ENCODE measurements at places on chromosomes 5 and 9.

DNA sequence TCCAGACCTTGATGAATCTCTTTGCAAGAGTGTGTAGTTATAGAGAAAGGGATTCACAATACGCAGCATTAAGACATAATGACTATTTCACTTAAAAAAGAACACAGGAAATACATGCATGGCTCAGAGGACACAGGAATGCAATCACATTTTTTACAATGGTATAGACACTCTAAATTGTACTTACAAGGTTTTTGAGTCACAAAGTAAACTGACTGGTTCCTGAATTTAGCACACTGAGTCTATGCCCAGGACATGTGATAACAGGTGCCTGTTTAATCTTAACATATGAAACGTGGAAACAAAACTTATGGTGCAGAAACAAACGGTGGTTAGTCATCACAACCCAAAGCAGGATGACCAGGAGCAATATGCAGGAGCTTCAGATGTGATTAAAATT, 6.7 kb downstream of the EPB41L4A start:
- no peak for DNase-seq

DNA sequence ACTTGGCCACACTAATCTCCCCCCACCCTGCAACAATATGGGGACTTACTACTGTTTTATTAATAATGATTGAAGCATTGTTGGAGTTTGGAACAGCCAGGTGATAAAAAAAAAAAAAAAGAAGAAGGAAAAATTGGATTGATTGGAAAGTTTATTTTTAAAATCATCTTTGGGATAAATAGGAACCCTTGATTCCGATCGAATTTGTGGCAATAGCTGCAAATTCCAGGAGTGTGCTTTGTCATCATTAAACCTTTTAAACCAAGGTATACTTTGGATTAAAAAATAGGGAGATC, 907 bp upstream of the NR2F1 start:
- no peak for DNase-seq

GRCh38 chr9:86645303-86645702, 291.1 kb upstream of the TUT7 start:
- DNase-seq, result no peak

GRCh38 chr9:137500666-137501397, 41.7 kb upstream of the NSMF start:
- DNase-seq, result no peak

- no peak for DNase-seq
Measured at GRCh38 chr5:56190497-56190896, 42.6 kb downstream of the ANKRD55 start.

GRCh38 chr9:38082446-38083287, 13.6 kb upstream of the SHB start:
- DNase-seq, result no peak

DNA sequence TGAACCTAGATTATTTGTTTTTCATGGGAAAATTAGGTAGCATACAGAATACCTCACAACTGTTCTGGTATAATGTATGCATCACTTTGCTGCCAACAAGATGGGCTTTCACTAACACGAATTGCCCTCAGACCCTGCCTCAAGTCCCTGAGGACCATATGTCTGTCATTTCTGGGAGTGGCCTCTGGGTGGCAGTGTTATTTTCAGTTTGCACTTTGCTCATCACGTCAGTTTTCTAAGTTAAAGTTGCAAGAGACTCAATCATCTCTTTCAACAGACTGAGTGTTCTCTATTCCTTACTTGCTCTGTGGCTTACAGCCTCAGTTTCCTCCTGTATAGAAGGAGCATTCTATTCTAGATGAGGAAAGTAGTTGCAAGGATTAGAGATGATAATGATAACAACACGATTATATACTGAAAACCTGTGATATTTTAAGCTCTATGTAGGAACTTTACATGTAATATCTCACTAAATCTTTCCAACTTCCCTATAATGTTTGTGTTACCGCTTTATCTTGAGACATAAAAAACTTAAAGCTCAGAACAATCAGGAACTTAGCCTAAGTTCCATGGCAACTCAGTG, 55.7 kb downstream of the TSSK1B start:
- no peak for DNase-seq

DNA sequence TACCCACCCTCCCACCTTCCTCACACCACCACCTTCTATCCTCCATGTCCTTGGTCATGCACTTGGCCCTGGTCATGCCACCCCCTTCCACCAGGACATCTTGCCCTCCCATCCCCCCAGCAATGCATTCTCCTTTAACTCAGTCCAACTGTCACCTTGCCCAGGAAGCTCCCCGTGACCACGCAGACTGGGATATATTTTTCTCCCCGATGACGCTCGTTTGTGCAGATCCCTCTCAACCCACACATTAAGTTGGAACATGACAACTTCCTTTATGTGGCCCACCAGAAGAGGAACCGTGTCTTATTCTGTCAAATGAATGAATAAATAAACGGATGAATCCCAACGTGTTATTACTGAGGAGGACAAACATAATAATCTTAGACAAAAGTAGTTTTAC, 82.8 kb upstream of the TAS2R1 start:
- no peak for DNase-seq

GRCh38 chr5:80607832-80608231, 37.8 kb upstream of the ANKRD34B start:
- DNase-seq, result no peak

DNA sequence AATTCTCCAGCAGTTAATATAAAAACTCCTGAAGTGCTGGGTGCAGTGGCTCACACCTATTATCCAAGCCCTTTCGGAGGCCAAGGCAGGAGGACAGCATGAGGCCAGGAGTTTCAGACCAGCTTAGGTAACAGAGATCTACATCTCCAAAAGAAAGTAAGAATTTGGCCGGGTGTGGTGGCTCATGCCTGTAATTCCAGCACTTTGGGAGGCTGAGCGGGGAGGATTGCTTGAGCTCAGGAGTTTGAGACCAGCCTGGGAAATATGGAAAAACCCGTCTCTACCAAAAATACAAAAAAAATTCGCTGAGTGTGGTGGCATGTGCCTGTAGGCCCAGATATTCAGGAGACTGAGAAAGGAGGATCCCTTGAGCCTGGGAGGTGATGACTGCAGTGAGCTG, 6.7 kb upstream of the GPBP1 start:
- no peak for DNase-seq

GRCh38 chr9:85615792-85616191, 126.0 kb downstream of the AGTPBP1 start:
- DNase-seq, result no peak

GRCh38 chr9:133769511-133770075, 31.4 kb upstream of the SARDH start:
- DNase-seq, result no peak

DNA sequence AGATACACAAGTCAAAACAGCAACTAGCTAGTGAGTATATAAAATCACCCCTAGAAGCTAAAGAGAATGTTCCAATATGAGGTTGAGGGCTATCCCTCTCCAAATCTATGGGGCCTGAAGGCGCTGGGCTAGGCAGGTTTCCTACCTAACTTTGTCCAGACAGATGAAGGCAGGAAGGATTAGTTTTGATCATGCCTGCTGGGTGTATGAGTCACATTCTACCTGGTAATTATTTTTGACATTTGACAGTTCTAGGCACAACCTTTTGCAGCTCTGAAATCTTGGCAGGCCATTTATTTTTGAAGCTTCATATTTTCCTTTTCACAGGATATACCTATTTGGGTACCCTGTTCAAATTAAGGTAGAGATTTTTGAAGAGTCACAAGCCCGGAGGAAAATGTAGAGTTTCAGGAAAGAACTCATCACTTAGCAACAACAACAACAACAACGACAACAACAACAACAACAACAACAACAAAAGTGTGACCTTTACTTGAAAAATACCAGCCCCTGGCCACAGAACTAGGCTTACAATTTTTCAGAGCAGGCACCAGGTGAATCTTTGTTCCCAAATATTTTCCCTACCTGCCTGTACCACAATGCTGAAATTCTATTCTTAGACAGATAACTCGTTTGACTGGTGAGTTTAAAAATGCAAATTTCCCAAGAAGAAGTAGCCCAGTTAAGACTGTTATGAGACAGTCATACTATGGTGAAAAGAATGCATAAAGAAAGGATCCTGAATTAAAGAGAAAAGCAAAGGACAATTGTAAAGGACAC, 175.5 kb upstream of the TUT7 start:
- no peak for DNase-seq

All from GOT3 (cell line).